ENCODE measurements at places on chromosomes 11 and 22.

- H3K36me3 ChIP-seq, result peaks cover 50% of the 10 kb centered on the region
- H3K4me1 ChIP-seq, result no peaks in the 10 kb centered on the region
- H3K27me3 ChIP-seq, result no peaks in the 10 kb centered on the region
- no peak overlapping the region for H3K4me3 ChIP-seq
These were observed 21.0 kb upstream of the PPP6R3 start for GRCh38 chr11:68439355-68440065.

DNA sequence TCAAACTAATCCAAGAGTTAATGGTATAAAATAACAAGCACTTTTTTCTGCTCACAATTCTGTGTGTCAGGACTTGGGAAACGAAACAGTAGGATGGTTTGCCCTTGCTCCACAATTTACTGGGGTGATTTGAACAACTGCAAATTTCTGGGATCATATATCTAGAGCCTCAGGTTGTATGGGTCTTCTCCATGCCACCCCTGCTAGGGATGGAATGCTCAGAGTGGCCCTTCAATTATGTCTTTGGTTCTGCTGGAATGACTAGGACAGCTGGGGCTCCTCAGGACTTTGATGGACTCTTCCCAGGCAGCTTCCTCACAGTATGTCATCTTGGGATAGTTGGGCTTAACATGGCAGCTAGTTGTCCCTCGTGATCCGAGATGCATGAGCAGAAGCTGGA is 223.0 kb upstream of the ANO5 start:
- H3K4me3 ChIP-seq, result no peak overlapping the region
- no peak for DNase-seq
- no peaks in the 10 kb centered on the region for H3K4me1 ChIP-seq
- H3K27ac ChIP-seq, result no peak overlapping the region
- no peaks in the 10 kb centered on the region for H3K27me3 ChIP-seq

GRCh38 chr11:67500484-67500821 is 4.7 kb downstream of the PITPNM1 start:
- H3K27me3 ChIP-seq, result no peaks in the 10 kb centered on the region
- no peak for DNase-seq
- H3K4me1 ChIP-seq, result peaks cover 15% of the 10 kb centered on the region
- H3K4me3 ChIP-seq, result no peak overlapping the region
- H3K27ac ChIP-seq, result no peak overlapping the region

GRCh38 chr11:76279646-76280045 is 73.3 kb upstream of the WNT11 start:
- H3K4me3 ChIP-seq, result no peak overlapping the region
- no peak overlapping the region for H3K27ac ChIP-seq
- no peaks in the 10 kb centered on the region for H3K4me1 ChIP-seq
- DNase-seq, result no peak
- H3K36me3 ChIP-seq, result no peaks in the 10 kb centered on the region

GRCh38 chr11:8313504-8314090 is 49.9 kb upstream of the LMO1 start:
- no peak for DNase-seq
- no peak overlapping the region for H3K4me3 ChIP-seq
- H3K27ac ChIP-seq, result no peak overlapping the region
